Left ventricle myocardium superior (tissue), 1 donor: ENCODE measurements at places on chromosomes 2 and 18. TPM values are rescaled to one million over a fixed set of nuclear protein-coding genes. Genes with fewer than 3 reads are reported as not detected.

The KCNK3 gene
- total RNA-seq, result 2.8 TPM

The KCNF1 gene
- total RNA-seq, result 0.17 TPM

DNA sequence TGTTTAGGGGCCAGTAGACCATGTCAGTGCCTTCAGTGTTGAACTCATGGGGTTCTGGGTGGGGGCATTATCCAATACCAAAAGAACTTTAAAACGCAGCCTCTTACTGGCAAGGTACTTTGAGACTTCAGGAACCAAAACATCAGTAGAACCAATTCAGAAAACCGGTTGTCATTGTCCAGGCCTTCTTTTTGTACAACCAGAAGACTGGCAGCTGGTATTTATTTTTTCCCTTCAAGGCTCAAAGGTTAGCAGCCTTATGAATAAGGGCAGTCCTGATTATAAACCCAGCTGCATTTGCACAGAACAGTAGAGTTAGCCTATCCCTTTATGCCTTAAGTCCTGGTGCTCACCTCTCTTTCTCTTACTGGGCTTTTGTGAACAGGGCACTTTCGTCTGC lies 113.8 kb upstream of the EML6 start:
- no peak for DNase-seq

DNA sequence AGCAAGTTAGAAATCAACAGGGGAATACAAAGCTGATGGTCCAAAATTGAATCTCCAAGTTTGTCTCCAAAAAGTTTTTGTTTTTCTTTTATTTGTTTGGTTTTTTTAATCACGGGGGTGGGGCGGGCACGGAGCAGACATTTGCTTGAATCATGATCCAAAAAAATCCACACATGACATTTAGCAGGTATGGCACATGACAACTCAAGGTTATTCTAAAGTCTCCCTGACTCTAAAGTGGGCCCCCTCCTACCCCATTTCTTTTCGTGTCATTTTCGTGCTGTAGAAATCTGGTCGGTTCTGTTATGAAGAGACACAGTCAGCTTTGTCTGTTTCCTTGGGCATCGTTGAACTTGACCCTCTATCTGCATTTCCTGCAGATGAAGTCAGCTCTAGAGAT lies 14.6 kb downstream of the RNU4ATAC start:
- DNase-seq, result no peak

DNA sequence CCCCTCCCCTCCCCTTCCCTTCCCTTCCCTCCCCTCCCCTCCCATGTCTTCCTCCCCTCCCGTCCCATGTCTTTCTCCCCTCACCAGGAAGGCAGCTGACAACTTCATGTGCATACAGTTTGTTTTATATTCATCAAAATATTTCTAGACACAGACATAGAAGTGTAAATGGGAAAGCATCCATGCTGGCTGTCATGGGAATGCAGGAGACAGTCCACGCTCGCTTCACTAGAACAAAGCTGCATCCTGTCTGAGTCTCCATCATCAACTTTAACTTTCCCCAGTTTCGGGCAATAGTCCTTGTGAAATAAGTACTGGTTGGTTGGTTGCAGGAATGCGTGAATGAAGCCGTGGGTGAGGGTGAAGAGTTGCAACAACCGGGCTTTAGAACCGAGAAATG lies 226.9 kb downstream of the DCDC2C start:
- no peak for DNase-seq

GRCh38 chr2:104428155-104428554 lies 425.8 kb upstream of the POU3F3 start:
- DNase-seq, result no peak

DNA sequence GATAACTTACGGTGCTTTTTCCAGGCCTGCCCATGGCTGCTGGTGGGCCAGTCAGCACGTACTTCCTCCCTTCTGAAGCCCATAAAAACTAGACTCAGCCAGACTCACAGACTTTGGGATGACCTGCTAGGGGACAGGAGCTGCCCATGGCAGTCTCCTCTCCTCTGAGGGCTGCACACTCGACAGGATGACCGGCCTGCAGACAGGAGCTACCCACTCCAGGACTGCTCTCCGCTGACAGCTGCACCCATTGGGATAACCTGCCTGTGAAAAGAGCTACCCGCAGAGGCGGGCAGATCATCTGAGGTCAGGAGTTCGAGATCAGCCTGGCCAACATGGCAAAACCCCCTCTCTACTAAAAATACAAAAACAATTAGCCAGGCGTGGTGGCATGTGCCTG lies 75.4 kb downstream of the EPB41L3 start:
- no peak for DNase-seq
